Esophagus (tissue), 2 donors: ENCODE measurements at places on chromosomes 1 and 21. TPM values are rescaled to one million over a fixed set of nuclear protein-coding genes. Genes with fewer than 3 reads are reported as not detected.

Gene CELF3
- polyA plus RNA-seq: 0.05 TPM

Gene PDZK1
- 0.05 TPM for polyA plus RNA-seq

Gene PTCH2
- polyA plus RNA-seq: 0.71 TPM

Gene UMODL1
- 0.12 TPM for polyA plus RNA-seq

Gene VANGL2
- 4.5 TPM for polyA plus RNA-seq

Gene CYP4Z1
- polyA plus RNA-seq: 0.73 TPM

Gene NOTCH2NLA
- 25.2 TPM for polyA plus RNA-seq

Gene FAF1
- polyA plus RNA-seq: 32.1 TPM

Gene CD34
- 10.2 TPM for polyA plus RNA-seq

Gene TNFRSF18
- 1.9 TPM for polyA plus RNA-seq

Gene SPATA46
- not detected for polyA plus RNA-seq

Gene LRRC40
- polyA plus RNA-seq: 6.1 TPM

Gene TINAGL1
- 16.4 TPM for polyA plus RNA-seq

Gene RNU1-4
- not detected for polyA plus RNA-seq

Gene ADGRL4
- polyA plus RNA-seq: 2.4 TPM

Gene LDLRAD1
- 0.35 TPM for polyA plus RNA-seq
